ENCODE measurements at places on chromosomes 6 and 20. TPM values are rescaled to one million over a fixed set of nuclear protein-coding genes. Genes with fewer than 3 reads are reported as not detected.

TNFAIP3 gene
- total RNA-seq: 26.2 TPM

MYLK2 gene
- not detected for total RNA-seq

GRCh38 chr6:7671076-7671475 is 54.8 kb upstream of the BMP6 start:
- DNase-seq: no peak

APCDD1L gene
- total RNA-seq: not detected

GRCh38 chr6:79922018-79922417 is 25.3 kb downstream of the ELOVL4 start:
- DNase-seq: no peak

- DNase-seq: no peak
These were observed 77.1 kb upstream of the RNF217 start for GRCh38 chr6:124885171-124885570.
